ENCODE measurements at places on chromosomes 2 and 18.

GRCh38 chr2:173248381-173248780 lies 106.3 kb upstream of the CDCA7 start:
- DNase-seq, result no peak

DNA sequence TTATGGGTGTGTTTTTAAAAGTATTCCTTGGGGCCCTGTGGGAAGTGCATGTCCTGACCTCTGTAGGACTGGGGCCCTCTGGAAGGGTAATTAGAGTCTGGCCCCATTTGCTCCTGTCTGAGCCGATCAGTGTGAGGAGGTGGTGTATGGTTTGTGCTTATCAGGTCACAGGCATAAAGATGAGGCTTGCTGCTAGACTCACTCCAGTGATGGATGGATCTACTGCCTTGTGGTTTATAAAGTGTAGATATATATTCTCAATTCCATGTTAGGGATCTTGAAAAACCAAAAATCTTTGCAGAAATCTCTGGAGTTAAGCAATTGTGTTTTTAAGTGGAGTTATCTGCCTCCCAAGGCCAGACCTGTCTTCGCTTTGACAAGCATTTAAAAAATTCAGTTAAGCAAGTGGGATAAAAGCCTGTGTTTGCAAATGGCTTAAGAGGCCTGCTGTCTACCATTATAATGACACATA lies 182.4 kb downstream of the PTPRM start:
- DNase-seq, result no peak

GRCh38 chr2:34666821-34667220 lies 1067.7 kb upstream of the FAM98A start:
- no peak for DNase-seq

GRCh38 chr2:86301009-86301408 lies 36.4 kb downstream of the REEP1 start:
- no peak for DNase-seq

DNA sequence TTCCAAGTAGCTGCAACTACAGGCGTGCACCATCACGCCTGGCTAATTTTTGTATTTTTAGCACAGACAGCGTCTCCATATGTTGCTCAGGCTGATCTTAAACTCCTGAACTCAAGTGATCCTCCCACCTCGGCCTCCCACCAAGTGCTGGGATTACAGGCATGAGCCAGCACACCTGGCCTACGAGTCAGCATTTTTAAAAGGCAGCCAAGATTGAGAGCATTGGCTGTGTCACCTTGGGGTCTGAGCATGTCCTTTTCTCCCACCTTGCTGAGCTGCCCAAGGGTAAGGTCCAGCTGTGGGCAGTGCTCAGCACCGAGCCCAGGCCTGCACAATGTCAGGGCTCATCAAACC lies 142.8 kb upstream of the LMAN1 start:
- DNase-seq, result no peak

DNA sequence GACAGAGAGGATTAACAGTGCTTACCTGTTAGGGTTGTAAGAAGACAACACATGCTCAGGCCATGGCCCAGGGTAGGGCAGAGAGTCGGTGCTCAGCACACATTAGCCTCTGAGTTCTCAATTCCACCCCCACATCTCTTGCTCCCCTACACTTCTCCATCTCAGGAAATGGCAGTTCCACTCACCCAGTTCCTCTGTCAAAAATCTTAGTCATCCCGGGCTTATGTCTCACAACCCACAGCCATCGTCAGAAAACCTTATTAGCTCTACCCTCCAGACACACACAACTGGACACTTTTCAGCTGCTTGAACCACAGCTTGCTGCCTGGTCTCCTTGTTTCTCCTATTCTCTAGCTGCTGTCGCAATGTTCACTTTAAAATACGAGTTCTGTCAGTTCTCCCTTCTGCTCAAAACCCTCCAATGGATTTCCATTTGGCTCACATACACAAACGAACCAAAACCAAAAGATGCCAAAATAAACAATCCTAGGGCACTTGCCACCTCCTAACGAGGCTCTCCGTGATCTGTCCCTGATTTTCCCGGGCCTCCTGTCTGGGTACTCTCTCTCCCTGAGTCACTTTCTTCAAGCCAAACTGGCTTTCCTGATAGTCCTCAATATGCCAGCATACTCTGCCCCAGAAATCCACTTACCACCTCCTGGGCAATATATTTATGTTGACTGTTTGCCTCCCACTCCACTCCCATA lies 89.7 kb downstream of the KCTD1 start:
- DNase-seq, result no peak

- no peak for DNase-seq
These were observed 71.8 kb upstream of the NCKAP5 start for GRCh38 chr2:133640103-133640502.

DNA sequence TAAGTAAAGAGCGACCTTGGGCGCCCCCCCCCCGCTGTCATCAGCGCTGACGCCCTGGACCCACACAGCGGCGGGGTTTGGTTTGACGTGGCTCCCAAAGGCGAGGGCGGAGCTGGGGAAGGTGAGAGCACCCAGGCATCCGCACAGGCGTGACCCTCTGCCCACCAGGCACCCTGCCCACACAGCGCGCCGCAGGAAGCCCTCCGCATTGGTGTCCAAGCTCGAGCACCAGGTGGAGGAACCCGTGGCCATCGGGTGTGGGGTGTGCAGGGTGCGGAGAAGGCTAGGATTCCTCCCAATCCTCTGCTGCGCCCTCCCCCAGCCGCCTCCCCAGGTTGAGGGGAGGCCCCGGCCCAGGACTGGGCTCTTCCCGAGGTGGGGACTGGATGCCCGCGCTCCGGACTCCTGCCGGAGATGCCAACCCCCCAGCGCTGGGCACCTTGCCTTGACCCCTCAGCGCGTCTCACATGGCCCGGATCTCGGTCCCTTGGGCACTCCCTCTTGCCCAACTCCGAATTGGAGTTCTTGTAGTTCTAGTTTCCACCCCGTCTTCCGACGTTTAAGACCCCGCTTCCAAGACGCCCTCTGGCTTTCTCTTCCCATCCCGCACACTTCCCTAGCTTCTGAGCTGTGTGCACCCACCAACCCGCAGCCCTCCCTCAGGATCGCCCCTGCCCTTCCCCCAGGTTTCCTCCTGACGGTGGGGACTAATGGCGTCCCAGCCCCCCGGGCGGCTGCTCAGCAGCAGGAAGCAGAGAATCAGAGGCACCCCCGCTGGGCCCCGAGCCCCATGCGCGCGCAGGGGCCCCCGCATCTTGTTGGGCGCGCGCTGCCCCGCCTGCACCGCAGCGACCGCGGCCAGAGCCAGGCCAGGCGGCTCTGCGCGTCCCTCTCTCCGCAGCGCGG lies 25.9 kb upstream of the RESP18 start:
- no peak for DNase-seq

DNA sequence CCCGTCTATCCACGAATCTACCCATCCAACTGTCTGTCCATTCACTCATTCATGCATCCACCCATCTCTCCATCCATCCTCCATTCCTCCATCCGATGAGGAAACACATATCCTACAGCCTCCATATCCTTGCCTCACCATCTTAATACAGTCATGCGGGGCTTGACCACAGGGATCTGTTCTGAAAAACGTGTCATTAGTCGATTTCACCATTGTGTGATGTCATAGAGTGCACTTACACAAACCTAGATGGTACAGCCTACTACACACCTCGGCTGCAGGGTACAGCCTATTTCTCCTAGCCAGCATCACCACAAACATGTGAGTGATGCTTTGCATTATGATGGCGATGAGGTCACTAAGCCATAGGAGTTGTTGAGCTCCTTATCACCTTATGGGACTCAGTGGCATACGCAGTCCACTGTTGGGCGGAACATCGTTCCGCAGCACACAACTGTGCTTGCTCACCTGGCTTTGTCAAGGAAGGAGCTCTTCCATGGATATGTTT lies 1.9 kb upstream of the NT5DC4 start:
- DNase-seq, result no peak

DNA sequence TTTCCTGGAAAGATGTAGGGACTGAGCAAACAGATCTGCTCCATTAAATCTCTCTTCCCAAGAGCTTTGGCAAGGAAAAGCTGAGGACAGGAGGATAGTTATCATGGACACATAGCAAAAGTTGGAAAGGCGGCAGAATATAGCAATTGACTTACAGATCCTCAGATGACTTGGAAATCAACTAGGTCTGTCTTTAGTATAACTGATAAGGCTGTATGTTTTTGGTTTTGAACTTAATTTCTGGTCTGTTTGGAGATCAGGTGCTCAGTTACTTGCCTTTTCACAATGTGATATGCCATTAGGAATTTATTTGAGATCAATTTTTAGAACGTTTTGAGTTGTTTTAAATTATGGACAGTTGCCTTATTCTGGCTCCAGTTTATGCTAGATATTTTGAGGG lies 8.0 kb downstream of the RSAD2 start:
- DNase-seq, result no peak

DNA sequence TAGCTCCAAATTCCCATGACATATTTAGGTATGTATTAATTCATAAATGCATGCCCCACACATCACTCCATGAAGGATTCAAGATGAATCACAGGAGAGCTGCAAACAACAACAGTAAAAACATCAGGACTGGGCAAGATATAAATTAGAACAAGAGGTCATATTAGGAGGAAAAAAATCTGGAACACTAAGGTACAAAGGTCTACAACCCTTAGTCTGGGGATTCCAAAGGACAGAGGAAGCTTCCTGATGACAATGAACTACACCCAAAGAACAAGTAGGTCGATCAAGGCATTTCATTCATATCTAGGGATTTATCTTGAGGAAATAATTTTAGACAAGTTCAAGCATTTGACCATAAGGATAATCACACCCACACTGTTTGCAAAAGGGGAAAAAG lies 14.5 kb downstream of the VPS4B start:
- no peak for DNase-seq

DNA sequence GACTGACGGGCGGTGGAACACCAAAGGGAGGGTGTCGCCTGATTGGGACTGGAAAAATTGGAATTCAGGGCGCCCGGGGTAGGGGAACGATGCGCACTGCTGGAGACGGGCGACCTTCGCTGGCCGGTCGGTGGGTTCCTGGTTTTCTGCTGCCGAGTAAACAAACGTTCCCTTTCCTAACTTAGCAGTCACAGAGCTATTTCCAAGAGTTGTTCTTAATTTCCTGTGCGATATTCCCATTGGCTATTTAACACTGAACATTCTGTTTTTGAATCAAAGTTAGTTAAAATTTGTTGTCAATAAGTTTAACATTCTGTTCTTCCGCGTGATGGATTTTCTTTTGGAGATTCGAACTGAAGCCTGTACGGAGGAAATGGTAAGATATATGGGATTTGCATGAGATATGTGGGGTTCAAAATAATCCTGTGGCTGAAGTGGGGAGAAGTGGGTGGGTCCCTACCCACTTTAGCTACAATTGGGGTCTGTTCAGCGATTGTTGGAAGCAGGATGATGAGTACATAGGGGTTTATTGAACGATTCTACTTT lies 862 bp downstream of the C18orf54 start:
- no peak for DNase-seq

GRCh38 chr18:48053881-48054816 lies 123.7 kb upstream of the SMAD2 start:
- no peak for DNase-seq

- no peak for DNase-seq
These were observed 70.7 kb downstream of the CALCRL start for GRCh38 chr2:187377340-187377739.

DNA sequence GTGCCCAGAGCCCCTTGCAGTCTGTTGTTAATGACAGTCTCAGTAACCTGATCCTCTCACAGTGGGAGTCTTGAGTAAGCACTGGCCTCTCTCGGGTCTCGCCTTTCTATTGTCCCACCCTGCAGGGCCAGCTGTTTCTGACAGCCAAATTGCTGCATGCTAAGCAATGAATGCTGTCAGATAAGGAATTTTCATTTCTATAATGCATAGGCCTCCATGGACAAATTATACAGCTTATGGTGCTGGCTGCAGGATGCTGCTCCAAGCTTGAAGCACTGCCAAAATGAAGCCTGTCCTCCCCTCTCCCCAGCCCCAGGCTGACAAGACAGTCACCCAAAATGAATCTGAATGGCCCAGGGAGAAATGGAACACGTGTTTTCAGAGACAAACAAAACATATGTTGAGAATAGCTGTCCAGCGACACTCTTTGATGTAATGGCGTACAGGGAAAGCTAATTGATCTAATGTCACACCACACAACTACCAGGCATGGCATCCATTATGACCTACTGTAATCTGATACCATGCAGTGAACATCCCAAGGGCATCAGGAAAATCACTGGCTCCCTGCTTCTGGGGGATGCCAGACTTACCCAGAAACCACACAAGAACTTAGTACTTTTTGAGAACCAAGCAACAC lies 36.8 kb downstream of the ACVR1 start:
- DNase-seq, result no peak

GRCh38 chr2:168244318-168244717 lies 3.1 kb downstream of the STK39 start:
- DNase-seq, result no peak

DNA sequence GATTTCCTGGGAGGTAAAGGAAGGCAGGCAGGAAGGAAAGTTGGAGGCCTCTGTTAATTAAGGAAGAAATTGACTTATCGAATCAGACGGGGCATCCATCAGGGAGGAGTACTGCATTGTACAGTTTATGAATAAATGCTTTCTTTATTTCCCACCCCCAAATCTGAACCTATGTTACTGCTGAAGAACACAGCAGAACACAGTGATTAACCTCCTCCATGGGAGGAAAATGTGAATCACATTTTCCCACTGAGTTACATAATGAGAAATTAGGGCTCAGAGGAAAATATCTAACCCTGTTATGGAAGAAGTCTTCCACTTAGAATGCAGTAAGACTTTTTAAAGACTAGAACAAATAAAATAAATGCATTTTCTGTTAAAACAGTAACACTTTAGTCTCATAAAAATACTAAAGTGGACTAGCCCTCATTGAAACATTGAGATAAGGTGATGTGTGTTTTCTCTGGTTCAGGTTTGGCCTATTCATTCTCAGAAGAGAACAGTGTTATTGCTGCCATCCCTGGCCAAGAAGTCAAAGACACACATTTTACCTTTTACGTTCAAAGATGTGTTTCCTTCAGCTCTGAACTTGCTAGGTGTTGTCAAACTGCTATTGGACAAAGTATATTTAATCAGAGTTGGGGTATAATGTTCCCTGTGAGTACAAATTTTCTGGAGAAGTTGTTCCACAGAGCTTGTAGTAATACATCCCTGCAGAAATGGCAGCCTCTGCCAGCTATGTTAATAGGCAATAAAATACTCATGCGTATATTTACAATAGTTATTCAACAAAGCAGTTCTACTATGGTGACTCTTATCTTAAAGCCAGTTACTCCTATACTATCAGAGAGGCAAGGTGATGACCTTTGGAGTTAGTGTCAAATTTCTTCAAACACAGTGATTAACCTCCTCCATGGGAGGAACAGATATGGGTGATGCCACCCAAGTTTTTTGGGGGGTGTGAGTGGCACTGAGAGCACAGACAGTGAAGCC lies 11.1 kb downstream of the DNAH6 start:
- no peak for DNase-seq

DNA sequence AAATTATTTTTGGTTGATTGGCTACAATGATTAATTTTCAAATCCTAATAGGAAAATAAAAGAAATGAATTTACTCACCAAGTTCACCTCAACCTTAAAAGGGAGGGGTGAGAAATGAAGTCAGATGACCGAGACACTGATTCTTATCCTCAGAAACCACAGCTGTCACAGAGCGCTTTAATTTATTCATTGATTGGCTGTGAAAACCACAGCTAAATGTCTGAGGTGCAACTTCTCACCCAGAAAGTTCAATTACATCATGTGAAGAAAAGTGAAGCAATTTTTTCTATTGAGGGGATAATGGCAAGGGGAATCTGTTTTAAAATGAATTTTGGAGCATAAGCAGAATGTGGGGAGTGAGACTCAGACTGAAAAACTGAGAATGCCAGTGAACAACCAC lies 128.4 kb downstream of the RNF152 start:
- DNase-seq, result no peak

Measured in RWPE2 (cell line).